ENCODE measurements at places on chromosomes 5 and 9.
A peak's percentile ranks its signal among the peaks of the same experiment; 100 is the strongest.

DNA sequence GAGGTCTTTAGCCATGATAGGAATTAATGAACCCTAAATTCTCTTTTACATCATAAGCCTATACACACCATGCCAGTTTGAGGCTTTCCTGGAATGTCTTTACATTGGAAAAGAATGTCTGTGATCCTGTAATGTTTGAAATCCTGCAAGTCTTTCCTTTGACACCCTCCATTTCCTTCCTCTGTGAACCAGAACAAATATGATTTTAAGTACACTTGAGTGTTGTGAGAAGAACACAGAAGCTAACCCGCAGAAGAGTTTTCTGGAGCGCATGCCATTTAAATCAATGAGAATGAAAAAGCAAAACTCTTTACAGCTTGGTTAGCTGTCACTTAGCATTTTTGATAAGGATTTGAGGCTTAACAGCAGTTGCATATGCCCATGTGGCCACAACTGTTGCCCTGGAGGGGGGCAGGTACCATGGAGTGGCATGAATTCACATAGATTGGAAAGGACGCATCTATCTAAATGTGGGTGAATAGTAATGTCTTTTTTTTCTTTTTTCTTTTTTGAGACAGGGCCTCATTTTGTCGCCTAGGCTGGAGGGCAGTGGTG is 372.6 kb downstream of the KDM4C start:
- no peak for DNase-seq

DNA sequence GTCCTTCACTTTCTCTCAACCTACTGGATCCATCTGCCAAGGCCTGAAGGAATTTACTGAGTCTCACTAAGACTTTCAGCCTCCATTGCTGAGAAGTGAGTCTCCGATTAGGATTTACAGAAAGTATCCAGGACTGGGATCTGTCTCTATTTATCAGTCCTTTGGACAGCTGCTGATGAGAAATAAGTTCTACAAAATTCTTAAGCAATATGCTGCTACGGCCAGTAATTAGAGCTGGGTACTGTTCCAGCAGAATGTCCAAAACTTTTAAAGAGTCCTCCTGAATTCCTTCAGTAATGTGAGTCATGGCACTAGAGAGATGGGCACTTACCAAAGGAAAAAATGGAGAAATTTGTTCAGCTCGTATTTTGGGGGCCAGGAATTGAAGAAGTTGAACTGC is 5.9 kb downstream of the TEX10 start:
- DNase-seq: no peak

DNA sequence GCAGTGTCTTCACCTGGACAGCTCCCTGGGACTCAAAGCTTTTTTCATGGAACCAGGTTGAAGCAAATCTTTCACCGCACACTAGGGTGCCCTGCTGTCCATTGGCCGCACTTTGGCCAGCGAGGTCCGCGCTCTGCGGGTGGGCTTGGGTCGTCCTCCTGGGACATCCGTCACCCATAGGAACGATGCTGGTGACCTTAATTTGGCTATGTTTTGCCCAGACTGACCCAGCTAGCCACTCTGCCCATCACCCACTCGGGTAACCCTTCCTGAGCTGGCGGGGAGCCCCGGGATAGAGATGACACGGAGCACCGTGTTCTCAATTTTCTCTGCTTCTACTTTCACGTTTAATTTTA is 25.9 kb downstream of the ZDHHC11B start:
- no peak for DNase-seq

DNA sequence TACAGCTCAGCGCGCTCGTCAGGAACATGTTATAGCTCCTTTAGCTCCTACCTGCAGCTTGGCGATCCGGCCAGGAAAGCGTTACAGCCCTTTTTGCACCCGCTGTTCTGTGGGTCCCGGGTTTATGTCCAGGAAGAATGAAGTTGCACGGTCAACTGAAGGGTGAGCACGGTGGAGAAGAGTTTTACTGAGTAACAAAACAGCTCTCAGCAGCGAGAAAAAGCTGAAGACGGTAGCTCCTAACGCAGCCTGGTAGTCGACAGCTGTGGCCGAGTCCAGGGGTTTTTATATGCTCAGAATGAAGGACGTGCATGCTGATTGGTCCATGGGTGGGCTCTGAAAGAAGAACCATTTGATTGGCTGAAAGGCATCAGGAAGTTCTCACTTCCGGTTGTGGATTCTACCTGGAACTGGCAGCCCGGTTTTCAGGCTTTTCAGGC is 1830.1 kb upstream of the NUDT12 start:
- no peak for DNase-seq

DNA sequence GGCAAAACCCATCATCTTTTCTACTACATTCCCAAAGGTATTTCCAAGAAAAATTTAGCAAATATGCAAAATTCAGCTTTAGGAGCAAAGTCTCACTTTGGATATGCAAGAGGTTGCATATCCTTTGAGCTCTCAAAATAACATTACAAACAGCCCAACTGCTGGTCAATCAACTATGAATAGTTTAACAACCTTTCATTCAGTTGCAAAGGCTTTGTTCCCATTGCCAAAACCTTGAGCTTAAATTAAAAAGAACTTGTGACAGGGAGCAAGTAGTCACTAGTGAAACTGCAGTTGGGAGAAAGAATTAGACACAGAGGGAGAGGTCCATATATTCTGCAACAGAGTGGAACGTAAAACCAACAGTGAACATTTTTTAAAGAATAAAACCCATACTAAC is 8.8 kb downstream of the ZNF608 start:
- no peak for DNase-seq

GRCh38 chr5:127206320-127207113 is 84.1 kb upstream of the MEGF10 start:
- peak; percentile 38 for DNase-seq

DNA sequence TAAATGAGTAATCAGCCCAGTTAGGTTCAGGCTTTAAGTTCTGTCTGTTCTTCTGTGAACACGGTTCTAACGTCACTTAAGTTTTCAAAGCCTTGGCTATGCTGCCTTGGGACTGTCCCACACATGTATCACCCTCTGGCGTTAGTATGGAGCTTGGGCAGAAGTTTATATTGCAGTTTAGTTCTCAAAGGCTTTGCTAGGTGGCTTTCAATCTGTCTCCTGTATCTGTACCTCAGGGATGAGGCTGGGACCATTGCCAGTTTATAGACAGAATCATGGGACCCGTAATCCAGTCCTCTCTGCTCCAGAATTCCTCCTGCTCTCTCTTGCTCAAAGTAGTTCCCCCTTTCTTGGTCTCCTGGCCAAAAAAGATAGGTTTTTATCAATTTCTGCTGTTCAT is 12.1 kb downstream of the C9orf40 start:
- no peak for DNase-seq

DNA sequence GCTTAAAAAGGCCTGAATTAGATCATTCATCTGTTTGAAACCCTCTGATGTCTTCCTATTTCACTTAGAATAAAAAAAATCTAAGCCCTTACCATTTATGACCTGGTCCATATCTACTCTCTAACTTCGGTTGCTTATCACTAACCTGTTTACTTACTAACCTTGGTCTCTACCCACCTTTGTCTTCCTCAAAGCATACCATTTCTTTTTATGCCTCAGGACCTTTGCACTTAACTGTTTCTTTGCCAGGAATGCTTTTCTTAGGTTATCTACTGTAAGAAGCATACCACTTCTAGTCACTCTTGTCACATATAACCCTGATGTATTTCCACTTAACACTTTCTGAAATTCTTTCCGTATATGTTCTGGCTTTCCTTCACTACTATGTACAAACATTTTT is 67.0 kb downstream of the UHRF2 start:
- no peak for DNase-seq

DNA sequence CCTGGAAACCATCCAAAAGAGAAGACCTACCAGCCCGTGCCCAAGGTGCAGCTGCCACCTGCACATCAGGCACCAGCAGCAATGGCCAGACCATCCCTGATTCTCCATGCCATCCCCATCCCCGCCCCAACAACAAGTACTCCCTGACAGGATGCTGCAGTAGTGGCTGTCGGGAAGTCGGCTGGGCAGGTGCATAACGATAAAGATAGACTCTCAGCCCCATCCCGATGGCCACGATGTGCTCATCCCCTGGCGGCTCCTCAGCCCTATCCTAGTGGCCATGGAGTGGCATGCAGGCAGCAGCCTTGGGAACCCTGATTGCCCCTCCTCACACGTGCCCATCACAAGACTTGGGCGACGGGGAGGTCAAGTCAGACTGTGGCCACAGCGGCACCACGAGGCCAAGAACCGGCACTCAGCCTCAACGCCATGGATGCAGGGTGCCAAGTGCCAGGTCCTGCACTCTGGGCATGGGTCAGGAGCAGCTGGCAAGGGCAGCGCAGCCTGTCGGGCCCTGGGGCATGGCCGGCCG is 368.8 kb upstream of the SPATA31A5 start:
- DNase-seq: no peak

GRCh38 chr9:93669116-93669957 is 93.0 kb downstream of the PHF2 start:
- no peak for DNase-seq

GRCh38 chr5:113807427-113807991 is 294.0 kb downstream of the YTHDC2 start:
- DNase-seq: no peak

GRCh38 chr5:172156541-172156994 is 31.5 kb downstream of the STK10 start:
- no peak for DNase-seq

DNA sequence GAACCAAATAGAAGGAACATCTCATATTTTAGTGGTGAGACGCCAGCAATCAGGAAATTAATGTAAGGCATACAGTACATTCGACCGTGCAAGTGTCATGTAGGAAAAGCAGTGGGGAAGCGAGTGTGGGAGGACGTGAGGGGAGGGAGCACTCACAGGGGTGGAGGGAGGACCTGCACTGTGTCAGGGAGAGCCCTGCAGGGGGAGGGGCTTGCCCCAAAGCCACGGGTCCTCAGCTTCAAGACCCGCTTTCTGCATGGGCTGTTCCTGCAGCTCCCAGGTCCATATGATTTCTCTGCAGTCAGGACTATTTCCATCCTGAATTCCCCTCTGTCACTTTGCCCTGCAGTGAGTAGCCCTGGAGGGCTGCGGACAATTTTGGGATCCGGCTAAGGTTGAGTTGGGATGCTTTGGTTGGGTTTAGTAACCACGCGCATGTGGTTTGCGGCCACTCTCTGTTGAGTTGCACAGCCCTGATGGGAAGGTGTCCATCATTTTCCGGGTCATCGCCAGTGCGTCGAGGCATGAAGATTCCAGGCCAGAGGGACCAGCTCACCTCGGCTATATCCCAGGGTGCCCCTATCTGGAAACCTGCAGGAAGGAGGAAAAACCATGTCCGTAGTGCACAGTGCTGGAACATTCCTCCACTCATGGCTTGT is 61.9 kb downstream of the IRX1 start:
- no peak for DNase-seq

DNA sequence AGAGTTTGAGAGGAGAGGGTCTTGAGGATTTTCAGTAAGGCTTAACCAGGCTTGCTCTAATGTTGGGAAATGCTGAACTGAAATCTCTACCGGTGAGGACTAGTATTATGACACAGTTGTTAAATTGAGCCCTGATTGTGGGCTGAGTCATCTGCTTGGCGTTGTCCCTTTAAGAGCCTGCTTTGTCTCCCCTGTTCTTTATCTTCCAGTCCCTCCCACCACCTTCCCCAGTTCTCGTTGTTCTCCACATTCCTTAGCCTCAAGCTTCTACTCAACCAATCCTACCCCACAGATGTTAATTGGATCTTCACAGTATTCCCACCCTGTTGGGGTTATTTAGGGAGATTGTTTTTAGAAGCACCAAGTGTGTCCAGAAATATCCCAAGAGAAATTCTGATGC is 57.6 kb downstream of the ANKRD55 start:
- DNase-seq: no peak

DNA sequence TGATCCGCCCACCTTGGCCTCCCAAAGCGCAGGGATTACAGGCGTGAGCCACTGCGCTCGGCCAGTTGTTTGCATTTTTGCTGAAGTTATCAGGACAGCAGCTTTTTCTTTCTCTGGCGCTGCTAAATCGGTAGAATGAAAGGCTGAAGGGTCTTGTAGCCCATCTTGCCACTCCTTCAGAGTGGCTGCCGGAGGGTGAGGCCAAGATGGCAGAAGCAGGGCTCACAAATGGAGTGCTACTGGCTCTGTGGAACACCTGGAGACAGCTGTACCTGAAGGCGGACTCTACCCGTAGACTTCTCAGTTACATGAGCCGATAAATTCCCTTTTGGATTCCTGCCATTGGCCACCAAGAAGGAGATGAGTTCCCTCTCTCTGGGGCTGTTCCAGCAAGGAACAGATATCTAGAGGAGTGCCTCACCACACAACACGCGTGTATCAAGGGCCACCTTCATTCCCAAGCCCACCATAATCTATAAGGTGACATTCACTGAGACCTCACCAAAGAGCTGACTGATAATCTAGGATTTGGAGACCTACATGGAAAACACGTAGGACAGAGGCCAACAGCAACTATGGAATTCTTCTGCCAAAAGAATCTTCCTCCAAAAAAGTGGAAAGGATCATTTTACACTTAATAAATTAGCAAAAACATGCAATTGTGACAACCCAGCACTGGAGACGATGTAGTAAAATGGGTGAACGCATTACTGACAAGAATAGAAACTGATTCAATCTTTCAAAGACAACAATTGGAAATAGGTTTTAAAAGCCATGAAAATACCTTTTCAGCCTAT is 21.8 kb downstream of the STK10 start:
- no peak for DNase-seq

DNA sequence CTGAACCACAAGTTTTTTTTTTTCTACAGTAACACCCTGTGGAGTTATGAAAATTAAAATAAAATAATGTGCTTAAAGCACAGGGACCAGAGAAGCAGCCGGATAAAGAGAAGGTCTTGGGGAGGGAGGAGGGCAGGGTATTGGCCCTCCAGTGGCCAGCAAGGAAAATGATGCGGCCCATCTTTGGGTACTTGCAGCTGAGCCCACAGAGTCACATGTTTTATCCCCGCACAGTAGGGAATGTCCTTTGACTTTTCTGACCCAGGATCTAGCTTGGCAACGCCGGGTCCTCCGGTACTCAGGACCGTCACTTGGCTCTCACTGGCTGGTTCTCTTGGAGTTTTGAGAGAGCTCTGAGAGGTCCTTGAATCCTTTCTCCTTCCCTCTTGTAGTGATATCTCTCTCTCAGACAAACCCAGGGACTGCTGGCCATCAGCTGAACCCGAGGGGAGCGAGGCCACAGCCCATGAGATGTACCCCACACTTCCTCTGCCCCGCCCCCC is 35.3 kb upstream of the HSPA9 start:
- DNase-seq: no peak

DNA sequence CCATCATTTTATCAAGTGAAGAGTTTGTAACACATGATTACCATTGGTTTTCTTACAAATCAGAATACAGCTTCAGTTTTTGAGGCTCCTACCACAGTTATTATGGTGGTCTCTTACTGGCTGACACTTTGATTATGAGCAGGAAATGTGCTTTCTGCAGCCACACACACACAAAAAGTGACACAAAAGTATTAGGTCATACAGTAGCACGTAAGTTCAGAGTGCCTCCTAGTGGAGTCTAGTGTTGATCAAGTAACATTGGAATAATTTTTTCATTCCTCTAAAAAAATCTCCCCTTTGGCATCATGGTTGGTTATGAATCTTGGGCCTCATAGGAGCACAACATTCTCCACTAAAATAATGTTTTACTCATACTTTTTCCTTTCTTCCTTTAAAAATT is 37.6 kb downstream of the PAM start:
- DNase-seq: no peak
